ENCODE measurements at places on chromosomes 13 and 19. TPM values are rescaled to one million over a fixed set of nuclear protein-coding genes. Genes with fewer than 3 reads are reported as not detected.

DNA sequence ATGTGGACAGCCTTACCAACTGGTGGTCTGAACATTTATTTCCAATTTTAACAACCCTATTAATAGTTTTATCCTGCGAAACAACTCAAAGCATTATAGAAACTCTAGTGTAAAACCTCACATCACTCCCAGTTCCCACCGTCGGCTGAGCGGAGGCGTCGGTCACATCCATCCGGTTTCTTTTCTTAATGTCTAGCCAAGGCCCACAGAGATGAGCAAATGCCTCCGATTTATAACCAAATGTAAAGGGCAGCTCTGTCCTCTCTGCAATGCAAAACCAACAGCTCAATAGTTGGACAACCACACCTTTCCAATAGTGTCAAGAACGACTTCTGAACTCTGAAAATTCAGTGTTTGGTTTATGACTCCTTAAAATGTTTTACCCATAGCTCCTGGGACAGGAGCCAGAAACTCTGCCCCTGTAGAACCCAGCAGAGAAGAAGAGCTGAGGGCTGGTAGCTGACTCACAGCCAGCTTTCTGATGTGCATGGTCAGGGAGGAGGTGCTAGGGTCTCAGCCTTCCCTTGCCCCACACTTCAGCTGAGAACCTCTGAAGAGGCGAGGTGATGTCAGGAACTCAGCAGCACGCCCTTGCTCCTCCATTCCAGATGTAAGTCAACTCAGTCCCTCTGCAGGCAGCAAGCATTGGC, 90.2 kb upstream of the UQCRFS1 start:
- no peaks in the 10 kb centered on the region for H3K36me3 ChIP-seq
- no peak overlapping the region for H3K27ac ChIP-seq
- peaks cover 3% of the 10 kb centered on the region for H3K27me3 ChIP-seq
- DNase-seq = no peak
- no peak overlapping the region for H3K4me3 ChIP-seq

GRCh38 chr13:26208287-26208686, 13.8 kb downstream of the RNF6 start:
- DNase-seq = no peak
- no peaks in the 10 kb centered on the region for H3K27me3 ChIP-seq
- no peaks in the 10 kb centered on the region for H3K4me1 ChIP-seq
- H3K36me3 ChIP-seq = no peaks in the 10 kb centered on the region
- H3K4me3 ChIP-seq = no peak overlapping the region

DNA sequence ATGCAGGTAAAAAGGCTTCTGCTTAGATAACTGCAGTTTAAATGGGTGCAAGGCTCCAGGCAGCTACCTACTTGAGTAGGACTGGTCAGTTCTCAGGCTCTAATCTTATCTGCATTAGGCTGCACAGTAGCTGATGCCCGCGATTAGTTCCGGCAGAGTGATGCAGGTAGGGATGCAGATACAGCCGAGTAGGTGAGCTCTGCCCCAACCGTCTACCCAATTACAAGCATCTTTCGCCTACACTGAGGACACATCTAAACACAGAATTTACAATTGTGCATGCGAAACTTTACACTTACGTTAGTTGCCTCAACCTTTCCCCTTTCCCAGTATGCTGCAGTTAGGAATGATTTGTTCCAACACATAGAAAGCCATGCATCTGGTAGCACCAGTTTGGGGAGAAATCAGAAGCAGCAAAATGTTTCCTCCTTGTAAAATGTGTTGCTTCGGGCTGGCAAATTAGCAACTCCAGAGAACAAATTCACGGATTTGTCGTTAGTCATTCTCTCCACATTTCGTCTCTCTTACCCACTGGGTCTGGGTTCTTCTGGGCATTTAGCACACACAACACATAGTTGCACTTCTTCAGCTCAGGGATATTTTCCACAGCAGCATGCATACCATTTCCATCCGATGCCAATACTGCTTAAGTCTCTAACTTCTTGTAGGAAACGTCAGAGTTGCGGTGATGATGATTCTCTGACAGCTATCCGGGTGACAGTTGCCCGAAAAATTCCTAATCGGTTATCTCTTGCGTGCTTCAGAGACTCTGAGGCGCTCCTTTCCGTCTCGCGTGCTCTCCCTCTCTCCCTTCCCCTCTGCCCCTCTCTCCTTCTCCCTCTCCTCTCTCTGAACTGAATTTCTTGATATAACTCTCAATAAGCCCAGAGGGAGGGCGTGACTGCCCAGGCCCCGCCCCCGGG, at the start of gene PCDH9:
PCDH9 (minus strand) TSS at position 856 of the 923 bp plus-strand sequence. CDS start 1,896 bp downstream, outside the sequence.
- peaks cover 4% of the 10 kb centered on the region for H3K4me1 ChIP-seq
- H3K4me3 ChIP-seq = peak within 1 kb of the TSS; percentile 66
- no peaks in the 10 kb centered on the region for H3K36me3 ChIP-seq
- no peaks in the 10 kb centered on the region for H3K27me3 ChIP-seq

- H3K27me3 ChIP-seq = no peaks in the 10 kb centered on the region
- peak overlapping the region; percentile 56 for H3K4me3 ChIP-seq
- peak; percentile 66 for DNase-seq
- no peaks in the 10 kb centered on the region for H3K36me3 ChIP-seq
These were observed 6.1 kb upstream of the LMNB2 start for GRCh38 chr19:2462635-2463421.

GRCh38 chr19:48480183-48480557, 11.0 kb downstream of the CYTH2 start:
- peak overlapping the region; percentile 81 for H3K27ac ChIP-seq
- H3K36me3 ChIP-seq = peaks cover 2% of the 10 kb centered on the region
- peaks cover 23% of the 10 kb centered on the region for H3K4me1 ChIP-seq
- H3K4me3 ChIP-seq = peak overlapping the region; percentile 58
- H3K27me3 ChIP-seq = no peaks in the 10 kb centered on the region
- peak; percentile 48 for DNase-seq

DNA sequence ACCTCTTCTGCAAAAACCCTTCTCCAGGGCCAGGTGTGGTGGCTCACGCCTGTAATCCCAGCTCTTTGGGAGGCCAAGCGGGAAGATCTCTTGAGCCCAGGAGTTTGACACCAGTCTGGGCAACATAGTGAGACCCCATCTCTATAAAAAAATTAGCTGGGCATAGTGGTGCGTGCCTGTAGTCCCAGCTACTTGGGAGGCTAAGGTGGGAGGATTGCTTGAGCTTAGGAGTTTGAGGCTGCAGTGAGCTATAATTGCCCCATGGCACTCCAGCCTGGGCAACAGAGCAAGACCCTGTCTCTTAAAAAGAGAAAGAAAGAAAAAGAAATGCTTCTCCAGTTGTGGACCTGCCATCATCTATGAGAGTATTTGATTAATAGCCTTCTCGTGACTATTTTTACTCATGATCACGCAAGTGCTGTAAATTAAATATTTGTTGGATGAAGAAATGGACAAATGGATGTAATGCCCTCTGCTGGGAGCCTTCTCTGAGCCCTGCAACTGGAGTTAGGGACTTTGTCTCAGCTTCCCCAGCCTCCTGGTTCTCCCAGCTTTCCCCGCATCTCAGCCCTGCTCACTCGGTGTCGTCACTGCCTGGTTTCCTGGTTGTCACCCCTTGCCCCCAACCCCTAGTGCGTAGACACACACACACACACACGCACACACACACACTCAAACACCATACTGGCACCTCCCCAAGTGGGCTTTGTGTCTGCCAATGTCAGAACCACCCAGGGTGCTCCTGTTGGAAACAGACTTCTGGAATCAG, 12.2 kb downstream of the WIZ start:
- H3K4me3 ChIP-seq = no peak overlapping the region
- H3K27me3 ChIP-seq = no peaks in the 10 kb centered on the region
- H3K4me1 ChIP-seq = peaks cover 3% of the 10 kb centered on the region
- peaks cover 47% of the 10 kb centered on the region for H3K36me3 ChIP-seq
- H3K27ac ChIP-seq = no peak overlapping the region
- DNase-seq = no peak

VSTM2B gene
- total RNA-seq = not detected

ZNF615 gene
- total RNA-seq = 26.0 TPM

PCDH20 gene
- total RNA-seq = 2.0 TPM

Measured in tibial nerve (tissue), 4 donors.